ENCODE measurements at places on chromosomes 3 and 15.

DNA sequence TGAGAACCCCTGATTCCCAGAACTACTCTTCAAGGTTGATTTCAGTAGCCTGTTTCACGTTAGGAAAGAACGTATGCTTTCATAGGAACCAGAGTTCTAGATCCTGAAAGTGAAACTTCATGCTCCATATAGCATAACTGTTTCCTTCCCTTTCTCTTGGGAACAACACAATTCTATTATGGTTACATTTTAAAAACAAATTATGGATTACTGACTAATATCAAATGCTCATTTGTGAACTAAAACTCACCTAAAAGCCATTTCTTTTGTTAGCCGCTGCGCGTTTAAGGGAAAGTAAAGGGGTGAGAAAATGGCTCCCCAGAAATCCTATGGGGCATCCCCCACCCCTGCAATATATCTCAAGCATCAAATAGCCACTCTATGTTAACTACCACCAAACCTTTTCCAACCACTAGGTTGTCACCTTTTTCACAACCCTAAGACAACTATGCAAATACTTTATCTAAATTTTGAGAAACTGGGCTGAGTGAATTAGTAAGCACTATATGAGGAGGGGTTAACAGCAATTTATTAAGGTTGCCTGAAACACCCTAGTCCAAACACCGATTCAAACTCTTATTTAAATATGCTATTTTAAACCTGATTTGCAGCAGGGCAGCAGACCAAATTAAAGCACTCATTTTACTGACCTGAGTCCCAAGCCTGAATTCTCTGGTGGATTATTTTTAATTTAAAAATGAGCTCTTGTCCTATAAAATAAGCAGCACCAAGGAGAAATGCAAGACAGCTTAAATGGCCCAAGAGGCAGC, 2.4 kb downstream of the SIAH2 start:
- no peak for DNase-seq

GRCh38 chr3:68274286-68274685, 619.9 kb upstream of the SUCLG2 start:
- no peak for DNase-seq

DNA sequence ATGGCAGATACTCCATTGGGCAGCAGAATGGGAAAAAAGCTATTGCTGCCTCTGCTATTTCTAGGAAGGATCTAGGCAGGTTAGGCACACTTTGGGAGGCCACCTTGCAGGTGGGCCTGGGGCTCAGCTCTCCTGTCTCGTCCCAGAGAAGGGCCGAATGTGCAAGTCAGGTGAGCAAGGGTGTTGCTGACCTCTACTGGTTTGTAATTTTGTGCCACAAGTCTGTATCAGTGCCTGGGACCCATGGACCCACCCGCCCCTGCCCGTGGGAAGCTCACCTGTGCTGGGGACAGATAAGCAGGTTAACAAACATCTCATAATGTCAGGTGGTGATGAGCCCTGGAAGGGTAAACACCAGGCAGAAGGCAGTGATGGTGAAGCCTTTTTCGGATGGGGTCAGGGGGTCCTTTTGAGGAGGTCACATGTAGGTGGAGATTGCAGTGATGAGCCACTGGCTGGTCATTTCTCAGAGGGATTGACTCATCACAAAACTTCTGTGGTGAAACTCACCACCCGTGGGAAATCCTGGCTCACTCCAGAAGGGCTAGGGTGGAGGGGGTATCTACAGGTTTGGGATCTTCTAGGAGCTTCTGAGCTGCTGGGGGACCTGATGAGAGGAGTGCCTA, 161.3 kb downstream of the KLF13 start:
- DNase-seq = no peak

- DNase-seq = no peak
Observed at GRCh38 chr3:48652923-48653715, 9.6 kb downstream of the CELSR3 start.

- DNase-seq = no peak
Observed at GRCh38 chr3:143222981-143223380, 103.4 kb downstream of the CHST2 start.

GRCh38 chr3:128697341-128697740, 28.6 kb upstream of the RAB7A start:
- DNase-seq = no peak

- DNase-seq = no peak
Observed at GRCh38 chr3:66378256-66378655, 122.6 kb downstream of the LRIG1 start.

GRCh38 chr15:47041301-47041700, 676.0 kb upstream of the SEMA6D start:
- DNase-seq = no peak

- DNase-seq = no peak
Observed at GRCh38 chr15:53880357-53880756, 97.9 kb upstream of the UNC13C start.

DNA sequence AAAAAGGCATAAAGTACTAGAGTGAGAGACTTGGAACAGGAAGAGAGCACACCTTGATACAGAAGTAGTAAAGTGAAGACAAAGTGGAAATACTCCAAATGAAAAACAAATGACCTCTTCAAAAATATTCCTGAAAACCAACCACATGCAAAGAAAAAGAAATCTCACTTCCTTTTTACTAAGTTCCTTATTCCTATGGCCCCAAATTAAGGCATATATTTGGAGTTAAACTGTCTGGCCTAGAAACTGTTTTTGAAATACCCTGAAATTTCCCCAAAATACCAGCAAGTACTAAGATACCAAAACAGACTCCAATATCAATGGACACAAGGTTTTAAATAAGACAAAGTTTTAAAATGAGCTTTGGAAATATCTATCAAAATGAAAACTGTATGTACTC, 58.2 kb downstream of the ZNF148 start:
- no peak for DNase-seq

DNA sequence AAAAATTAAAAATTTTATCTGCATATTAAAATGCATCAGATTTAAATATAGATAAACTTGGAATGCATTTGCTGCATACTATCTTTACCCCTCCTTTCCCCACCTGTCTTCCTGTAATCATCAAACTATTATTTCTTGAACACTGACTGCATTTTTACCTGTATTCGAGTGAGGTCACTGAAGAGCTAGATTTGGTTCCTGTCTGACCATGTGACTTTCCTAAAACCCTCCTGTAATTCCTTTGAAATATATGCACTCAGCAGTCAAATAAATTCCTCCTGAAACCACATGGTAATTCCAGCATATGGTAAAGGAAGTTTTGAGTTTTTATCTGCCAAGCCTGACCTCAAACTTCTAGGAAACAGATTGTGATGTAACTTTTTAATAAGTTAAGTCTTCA, 445.6 kb upstream of the FRG2C start:
- no peak for DNase-seq

GRCh38 chr3:120730576-120731542, 11.5 kb downstream of the RABL3 start:
- DNase-seq = no peak

- DNase-seq = no peak
Observed at GRCh38 chr15:77837649-77838025, 204.9 kb upstream of the LINGO1 start.

- DNase-seq = no peak
Observed at GRCh38 chr3:115666920-115667737, 43.8 kb downstream of the GAP43 start.

- DNase-seq = no peak
Observed at GRCh38 chr3:42960786-42961185, 18.3 kb upstream of the GASK1A start.

- no peak for DNase-seq
Observed at GRCh38 chr3:79672731-79673130, 95.1 kb downstream of the ROBO1 start.

GRCh38 chr15:99167640-99168039, 62.8 kb downstream of the SYNM start:
- no peak for DNase-seq

GRCh38 chr3:128735884-128736283, 9.9 kb downstream of the RAB7A start:
- DNase-seq = no peak

- no peak for DNase-seq
Observed at GRCh38 chr3:138912237-138912636, 34.7 kb downstream of the FOXL2 start.

DNA sequence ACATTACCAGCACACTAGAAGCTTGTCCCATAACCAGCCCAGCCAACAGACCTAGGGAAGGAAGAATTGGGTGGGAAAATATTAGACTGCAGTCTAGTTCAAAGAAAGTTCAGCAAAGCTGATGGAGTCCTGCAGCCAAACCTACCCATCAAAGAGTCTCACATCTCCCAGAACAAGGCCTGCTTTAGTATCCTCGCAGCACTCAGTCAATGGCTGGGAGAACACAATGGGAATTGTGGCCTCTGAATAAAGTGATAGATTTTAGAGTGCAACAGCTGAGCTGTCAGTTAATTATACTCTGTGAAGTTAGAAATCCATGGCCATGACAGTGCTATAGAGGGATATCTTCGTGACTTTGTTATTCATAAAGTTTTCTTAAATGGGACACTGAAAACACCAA, 207.2 kb upstream of the NAALADL2 start:
- DNase-seq = no peak

DNA sequence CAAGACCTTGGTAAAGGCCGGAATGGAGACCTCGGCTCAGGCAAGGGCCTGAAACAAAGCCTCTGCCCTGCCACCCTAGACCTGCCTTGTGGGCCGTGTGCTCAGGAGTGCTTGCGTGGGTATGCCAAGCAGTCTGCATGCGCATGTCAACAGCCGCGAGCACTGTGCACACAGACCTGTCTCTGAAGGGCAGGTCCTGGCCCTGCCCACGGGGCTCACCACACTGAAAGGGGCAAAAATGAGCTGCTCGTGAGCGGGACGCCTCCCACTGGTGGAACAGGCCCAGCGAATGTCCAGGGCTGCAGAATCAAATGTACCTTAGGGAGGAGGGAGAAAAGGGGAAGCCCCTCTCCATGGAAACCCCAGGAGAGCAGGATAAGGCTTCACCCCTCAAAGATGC, 44.3 kb upstream of the FGD5 start:
- DNase-seq = no peak

DNA sequence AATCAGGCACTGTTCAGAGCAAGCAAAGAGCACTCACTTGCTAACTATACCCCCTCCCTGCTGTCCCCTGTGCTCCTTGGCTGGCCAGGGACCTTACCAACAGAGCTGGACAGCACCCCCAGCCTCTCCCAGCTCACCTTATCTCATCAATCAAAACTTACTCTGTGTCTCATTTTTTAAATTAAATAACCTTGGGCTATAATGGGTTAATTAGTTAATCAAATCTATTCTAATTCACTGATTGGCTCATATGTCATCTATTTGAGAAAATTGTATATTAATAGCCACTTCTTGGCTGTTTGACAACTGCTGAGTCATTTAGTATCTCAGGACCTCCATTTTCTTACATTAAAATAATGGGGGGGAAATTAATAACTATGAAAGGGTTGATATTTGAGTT, 22.9 kb downstream of the IL5RA start:
- DNase-seq = no peak

DNA sequence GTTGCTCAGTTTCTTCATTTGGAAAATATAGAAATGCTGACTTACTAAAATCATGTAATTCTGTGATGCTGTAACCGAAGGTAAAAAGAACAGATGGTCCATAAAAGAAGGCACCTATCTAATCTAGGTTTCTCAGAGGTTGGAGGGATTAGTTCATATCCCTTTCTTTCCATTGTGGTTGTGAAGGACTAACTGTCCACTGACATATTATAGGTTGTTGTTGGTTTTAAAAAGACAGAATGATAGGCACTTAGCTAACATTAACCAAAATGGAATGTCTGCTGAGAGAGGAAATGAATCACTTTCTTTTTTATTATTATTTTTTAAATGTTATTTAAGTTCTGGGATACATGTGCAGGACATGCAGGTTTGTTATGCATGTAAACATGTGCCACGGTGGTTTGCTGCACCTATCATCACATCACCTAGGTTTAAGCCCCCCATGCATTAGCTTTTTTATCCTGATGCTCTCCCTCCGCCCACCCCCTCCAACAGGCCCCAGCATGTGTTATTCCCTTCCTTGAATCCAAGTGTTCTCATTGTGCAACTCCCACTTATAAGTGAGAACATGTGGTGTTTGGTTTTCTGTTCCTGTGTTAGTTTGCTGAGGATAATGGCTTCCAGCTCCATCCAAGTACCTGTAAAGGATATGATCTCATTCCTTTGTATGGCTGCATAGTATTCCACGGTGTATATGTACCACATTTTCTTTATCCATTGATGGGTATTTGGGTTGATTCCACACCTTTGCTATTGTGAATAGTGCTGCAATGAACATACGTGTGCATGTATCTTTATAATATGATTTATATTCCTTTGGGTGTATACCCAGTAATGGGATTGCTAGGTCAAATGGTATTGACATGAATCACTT, 45.8 kb downstream of the ALDH1A2 start:
- DNase-seq = no peak

DNA sequence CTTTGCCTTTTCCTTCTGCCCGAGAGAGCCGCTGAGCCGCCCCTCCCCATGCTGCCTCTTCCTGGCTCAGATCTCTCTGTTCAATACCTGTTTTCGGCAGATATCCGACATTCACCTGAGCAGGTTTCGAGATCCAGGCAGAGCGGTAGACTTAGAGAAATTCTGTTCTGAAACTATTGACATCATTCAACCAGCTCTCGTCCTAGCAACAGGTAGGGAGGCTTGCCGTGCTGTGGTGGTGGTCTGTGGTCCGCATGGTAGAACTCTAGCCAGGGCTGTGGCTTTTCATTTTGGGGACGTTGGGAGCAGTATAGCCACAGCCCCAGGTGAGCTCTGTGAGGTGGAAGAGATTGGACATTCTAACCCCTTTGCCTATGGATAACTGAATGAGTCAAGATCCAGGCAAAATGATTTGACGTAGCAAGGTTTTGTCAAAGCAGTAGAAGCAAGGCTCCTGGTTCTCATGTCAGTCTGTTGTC, 810 bp downstream of the TMEM62 start:
- DNase-seq = no peak

- DNase-seq = no peak
Observed at GRCh38 chr3:64728428-64728827, 40.6 kb upstream of the ADAMTS9 start.

DNA sequence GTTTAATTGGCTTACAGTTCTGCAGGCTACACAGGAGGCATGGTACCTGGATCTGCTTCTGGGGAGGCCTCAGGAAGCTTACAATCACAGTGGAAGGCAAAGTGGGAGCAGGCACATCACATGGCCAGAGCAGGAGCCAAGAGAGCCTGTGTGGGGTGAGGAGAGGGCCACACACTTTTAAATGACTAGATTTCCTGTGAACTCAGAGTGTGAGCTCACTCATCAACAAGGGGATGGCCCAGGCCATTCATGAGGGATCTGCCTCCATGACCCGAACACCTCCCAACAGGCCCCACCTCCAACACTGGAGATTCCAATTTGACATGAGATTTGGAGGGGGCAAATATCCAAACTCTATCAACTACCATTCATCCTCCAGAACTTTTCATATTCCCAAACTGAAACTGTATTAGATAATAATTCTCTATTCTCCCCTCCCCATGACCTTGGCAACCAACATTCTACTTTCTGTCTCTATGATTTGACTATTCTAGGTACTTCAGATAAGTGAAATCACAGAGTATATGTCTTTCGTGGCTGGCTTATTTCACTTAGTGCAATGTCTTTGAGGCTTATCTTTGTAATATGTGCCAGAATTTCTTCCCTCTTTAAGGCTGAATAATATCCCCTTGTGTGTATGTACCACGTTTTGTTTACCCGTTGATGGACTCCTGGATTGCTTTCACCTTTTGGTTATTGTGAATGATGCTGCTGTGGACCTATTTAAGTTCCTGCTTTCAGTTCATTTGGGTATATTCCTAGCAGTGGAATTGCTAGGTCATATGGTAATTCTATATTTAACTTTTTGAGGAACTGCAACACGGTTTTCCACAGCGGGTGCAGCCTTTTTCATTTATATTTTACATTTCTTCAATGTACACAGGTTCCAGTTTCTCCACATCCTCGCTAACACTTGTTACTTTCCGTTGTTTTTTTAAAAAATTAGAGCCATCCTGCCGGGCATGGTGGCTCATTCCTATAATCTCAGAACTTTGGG, 43.8 kb downstream of the TKT start:
- no peak for DNase-seq
